ENCODE measurements at places on chromosomes 12 and 14.

- no peak for DNase-seq
Measured at GRCh38 chr12:5630726-5631125, 198.8 kb downstream of the NTF3 start.

DNA sequence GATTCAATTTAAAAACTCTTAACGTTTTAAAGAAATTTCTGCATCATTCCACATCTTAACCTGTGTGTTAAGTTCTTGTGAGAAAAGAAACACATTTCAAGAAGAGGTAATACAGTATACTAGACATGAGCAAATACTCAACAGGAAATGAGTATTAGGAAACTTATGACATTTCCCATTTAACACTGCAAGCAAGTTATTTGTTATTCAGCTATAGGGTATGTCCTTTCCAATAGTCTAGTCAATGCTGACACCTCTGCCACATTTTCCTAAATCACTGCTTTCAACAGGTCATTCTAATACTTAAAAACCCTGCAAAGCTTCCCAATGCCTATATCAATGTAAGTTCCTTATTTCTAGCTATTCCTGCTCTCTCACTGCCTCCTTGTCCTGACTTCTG, 93.1 kb downstream of the DDHD1 start:
- DNase-seq, result no peak

GRCh38 chr14:30440961-30441360, 118.0 kb upstream of the G2E3 start:
- no peak for DNase-seq

DNA sequence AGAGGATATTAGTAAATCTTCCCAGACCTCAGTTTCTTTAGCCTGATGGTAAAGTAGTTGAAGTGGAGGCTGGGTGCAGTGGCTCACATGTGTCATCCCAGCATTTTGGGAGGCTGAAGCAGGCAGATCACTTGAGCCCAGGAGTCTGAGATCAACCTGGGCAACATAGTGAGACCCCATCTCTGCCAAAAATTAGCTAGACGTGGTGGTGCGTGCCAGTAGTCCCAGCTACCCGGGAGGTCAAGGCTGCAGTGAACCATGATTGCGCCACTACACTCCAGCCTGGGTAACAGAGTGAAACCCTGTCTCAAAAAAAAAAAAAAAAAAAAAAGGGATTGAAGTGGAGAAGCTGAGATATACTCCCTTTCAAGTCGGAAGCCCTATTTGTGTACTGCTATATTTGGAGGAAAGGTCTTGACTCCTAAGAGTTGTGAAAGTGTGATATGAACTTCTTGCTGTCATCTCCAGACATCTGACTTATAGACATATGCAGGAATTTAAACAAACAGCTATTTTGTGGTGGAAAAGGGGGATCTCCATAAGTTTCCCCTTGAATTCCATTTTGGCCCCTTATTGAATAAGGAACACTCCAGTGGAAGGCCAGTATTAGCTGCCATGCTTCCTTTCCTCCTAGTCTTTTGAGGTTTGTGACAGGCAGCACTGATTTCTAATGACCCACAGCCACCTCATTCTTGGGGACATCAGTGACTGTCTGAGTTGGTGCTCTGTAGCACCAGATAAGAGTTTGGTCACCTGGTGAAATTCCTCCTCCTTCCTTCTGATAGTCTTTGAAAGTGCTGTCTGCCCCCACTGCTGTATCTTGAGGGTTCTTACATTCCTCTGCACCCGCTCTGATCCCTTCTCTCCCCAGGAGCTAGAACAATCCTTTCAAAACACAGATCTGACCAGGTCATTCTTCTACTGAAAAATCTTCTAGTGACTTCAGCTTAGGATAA, 7.4 kb downstream of the ELK3 start:
- DNase-seq, result no peak

DNA sequence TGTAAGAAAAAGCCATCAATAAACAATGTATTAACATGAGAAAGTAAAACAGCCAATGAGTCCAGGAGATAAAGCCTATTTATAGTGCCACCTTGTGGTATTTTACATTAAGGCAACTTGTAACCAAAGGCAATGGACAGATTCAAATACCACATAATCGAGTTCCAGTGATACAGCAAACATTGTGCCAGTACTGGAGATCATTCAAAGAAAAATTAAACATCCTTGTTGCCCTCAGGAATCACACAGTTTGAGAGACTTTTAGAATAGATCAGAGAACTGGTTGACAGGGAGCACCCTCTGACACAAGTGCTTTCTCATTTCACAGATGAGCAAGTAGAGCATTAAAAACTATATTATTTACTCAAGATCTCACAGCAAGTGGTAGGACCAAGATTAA, 98.1 kb downstream of the DDHD1 start:
- DNase-seq, result no peak

DNA sequence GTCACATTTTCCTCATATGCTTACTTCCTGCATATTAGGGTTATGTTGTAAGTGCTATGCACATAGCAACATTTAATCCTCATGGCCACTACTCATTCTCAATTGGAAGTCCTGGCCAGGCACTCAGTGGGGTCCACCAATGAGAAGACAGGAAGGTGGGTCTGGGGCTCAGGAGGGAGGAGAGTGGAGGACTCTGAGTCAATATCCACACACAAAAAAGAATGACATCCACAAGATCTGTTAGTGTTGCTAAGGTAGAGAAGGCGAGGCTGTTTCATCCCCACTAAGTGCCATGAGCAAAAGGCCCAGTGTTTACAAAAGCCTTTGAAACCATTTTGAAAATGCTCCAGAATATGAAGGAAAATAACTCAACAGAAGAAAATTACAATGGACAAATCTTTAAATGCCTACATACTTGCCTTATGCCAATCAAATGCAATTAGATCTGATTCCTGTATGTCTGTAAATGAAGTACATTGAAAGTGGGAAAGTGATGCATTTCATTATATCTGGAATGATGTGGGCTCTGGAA, 53.9 kb downstream of the EID3 start:
- DNase-seq, result no peak

GRCh38 chr12:106081606-106082005, 57.1 kb downstream of the NUAK1 start:
- DNase-seq, result no peak

- DNase-seq, result no peak
Measured at GRCh38 chr14:35277179-35277578, 15.0 kb upstream of the PSMA6 start.

DNA sequence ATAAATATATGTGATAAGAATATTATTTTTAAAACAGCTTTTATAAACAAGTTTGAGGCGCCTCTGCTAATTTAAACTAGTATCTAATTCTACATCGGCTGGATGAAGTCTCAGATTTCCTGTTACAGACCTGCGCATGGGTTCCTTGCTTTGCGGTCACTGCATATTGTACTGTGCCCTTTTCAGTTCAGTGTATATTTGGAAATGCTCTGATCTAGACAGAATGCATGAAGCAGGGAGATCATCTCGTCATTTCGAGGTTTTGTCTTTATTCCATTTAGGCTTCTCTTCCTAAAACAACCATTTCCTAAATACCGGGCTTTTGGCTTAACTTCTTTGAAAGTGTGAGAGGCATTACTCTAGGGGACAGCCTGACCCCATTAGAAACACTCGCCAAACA, 25.6 kb downstream of the CRACR2A start:
- DNase-seq, result no peak

DNA sequence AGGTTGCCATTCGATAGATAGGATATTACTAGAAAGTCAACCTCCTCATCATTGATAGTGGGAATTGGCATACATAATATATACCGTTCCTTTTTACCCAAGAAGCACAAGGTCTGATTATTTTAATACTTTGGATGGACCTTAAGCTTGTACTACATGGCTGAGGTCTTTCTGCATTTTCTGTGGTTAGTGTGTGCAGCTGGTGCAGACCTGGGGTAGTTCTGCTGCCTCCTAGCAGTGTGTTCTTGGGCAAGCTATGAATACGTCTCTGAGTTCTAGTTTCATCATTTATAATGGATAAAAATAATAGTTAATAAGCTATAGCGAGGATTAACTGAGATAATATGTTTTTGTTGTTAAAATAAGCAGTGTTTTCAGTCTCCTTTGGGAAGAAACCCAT, 2.2 kb downstream of the ZDHHC17 start:
- DNase-seq, result no peak

GRCh38 chr12:49917166-49917787, 13.6 kb upstream of the FAIM2 start:
- no peak for DNase-seq

DNA sequence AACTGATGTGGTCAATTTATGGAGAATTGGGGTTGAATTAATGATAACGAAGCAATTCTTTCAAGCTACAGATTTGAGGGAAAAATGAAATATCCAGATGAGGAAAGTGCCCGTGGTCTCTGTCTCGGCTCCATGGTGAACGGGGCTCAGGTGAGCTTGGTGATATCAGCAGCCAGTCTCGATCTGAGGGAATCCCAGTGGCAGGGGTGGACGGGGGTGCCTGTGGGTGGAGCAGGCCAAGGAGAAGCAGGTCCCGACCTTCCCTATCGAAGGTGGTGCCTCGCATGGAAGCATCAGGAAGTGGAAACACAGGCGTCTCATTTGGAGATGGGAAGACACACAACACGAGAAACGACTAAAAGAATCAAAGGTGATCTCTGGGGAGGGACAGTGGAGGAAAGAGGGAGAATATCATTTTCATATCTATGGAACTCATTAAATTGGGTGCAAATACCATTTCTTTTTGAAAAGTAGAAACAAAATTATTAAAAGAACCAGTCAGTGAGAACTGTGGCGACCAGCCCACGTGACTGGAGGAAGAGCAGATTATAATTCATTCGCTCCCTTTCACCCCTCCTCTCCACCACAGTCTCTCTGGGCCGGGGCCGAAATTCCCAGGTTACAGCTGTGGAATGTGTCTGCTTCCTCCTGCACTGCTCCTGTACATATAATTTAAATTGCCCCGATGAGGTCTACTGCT, 354.3 kb upstream of the SFSWAP start:
- DNase-seq, result no peak

GRCh38 chr12:95217377-95218149, at the start of the genes FGD6 and VEZT:
FGD6 (minus strand) TSS chr12:95217467; CDS start chr12:95217240, 227 bp downstream.
VEZT (plus strand) TSS chr12:95217807; CDS start chr12:95217851, 44 bp downstream.
- DNase-seq, result peak; percentile 94

- DNase-seq, result no peak
Measured at GRCh38 chr12:79069009-79069408, 204.4 kb downstream of the SYT1 start.

- no peak for DNase-seq
Measured at GRCh38 chr12:9113987-9114309, 1.8 kb downstream of the A2M start.

- no peak for DNase-seq
Measured at GRCh38 chr14:80844872-80845271, 96.7 kb downstream of the CEP128 start.

DNA sequence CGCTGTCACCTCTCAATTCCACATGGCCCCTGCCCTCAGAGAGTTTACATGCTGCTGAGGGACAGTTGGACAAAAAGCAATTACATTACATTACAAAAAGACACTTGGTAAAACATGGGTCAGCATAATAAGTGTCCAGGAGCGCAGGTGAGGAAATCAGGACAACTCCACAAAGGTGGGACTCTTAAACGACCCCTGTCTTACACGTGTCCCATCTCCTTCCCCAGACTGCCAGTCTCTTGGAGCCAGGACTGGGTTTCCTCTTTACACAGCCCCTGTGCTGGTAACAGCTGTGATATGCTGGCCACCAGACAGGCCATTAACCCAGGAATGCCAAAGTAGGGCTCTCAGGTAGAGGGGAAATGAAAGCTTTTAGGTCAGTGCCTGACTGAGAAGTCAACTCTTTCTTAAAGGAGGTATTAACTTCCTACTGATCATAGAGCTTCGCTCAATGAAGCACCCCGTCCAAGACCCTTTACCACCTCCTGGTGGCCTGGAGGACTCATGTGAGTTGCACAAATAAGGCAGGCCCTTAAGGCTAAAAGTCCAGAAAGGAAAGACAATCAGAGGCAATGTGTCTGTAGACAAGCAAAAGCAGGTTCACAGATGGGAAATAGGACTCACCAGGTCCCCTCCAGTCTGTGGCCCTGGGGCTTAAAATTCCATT, 55.5 kb downstream of the ANO2 start:
- no peak for DNase-seq

GRCh38 chr12:49413010-49413409, 45.7 kb downstream of the SPATS2 start:
- no peak for DNase-seq

- DNase-seq, result no peak
Measured at GRCh38 chr12:50677858-50678257, 86.0 kb upstream of the ATF1 start.

- DNase-seq, result no peak
Measured at GRCh38 chr12:125100551-125101434, 35.6 kb downstream of the AACS start.

- no peak for DNase-seq
Measured at GRCh38 chr12:4050340-4050739, 177.1 kb upstream of the PARP11 start.

DNA sequence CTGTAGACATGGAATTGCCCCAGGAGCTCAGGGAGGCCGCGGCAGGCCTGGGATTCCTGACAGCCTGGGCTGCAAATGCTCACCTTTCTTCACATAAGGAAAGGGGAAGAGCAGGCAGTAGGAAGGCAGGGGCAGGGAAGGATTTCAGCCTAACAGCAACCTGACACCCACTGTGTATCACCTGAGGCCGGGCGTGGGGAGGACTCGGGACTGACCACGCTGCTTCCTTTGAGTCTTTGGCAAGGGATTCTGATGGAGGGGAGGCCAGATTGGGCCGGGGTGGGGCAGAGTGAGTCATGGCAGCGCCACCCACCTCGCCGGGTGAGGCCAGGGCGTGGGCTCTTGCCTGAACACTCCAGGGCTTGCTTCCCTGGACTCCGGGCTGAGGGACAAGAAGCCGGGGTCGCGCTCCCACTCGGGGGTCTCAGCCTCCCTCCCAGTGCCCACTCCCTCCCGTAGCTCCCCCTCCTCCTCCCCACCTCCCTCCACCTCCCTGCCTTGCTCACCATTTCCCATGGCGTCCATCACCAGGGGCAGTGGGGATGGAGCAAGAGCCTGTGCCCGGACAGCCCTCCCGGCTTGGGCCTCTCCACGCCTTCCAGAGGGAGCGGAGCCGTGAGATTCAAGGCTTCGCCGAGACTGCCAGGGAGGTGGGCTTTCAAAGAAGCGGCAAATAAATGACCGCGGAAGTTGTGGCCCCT, 247.9 kb upstream of the RTL1 start:
- no peak for DNase-seq

GRCh38 chr14:61461808-61462275, 140.5 kb downstream of the PRKCH start:
- no peak for DNase-seq

DNA sequence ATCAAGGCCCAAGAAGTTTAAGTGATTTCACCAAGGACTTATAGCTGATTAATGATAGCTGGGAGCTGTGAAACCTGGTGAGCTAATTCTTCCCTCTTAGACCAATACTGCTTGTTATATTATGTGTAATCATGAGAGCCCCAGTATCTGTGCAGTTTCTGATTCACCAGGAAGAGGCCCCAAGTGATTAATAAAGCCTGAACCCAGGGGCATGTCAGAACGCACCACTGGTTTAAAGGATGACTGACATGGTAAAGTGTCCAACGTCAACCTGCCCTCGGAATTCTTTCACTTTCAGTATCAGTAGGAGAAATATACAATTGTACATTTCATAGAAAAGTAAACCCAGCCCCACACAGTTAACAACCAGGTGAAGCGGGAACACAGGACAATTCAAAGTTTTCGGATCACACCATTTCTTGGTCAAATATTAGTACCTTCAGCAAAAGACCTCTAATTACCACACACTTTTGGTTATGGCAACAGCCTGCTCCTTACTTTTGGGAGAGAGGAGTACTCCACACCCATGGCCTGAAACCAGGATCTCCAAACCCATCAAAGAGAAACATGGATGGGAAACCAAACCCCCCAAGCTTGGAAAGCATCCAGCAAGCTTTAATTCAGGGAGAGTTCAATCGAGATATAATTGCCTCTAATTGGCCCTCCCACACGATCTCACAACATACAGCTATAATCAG, 28.5 kb downstream of the TMCC3 start:
- DNase-seq, result no peak

Data from stimulated activated CD8-positive, alpha-beta memory T cell treated with anti-CD3 and anti-CD28 coated beads, Interleukin-7, amount 100 ng/mL, for 1 hour (primary cell).